Vagina (tissue), 2 donors: ENCODE measurements at places on chromosomes 11 and 22.
A peak's percentile ranks its signal among the peaks of the same experiment; 100 is the strongest.

GRCh38 chr11:131612533-131612932 is 242.1 kb downstream of the NTM start:
- no peaks in the 10 kb centered on the region for H3K27me3 ChIP-seq
- no peaks in the 10 kb centered on the region for H3K4me1 ChIP-seq
- no peak overlapping the region for H3K4me3 ChIP-seq
- no peak for DNase-seq
- H3K27ac ChIP-seq: no peak overlapping the region

- H3K27me3 ChIP-seq: no peaks in the 10 kb centered on the region
- no peak for DNase-seq
- H3K27ac ChIP-seq: no peak overlapping the region
- no peaks in the 10 kb centered on the region for H3K36me3 ChIP-seq
Measured at GRCh38 chr11:92180664-92181251, 43.9 kb upstream of the FAT3 start.

DNA sequence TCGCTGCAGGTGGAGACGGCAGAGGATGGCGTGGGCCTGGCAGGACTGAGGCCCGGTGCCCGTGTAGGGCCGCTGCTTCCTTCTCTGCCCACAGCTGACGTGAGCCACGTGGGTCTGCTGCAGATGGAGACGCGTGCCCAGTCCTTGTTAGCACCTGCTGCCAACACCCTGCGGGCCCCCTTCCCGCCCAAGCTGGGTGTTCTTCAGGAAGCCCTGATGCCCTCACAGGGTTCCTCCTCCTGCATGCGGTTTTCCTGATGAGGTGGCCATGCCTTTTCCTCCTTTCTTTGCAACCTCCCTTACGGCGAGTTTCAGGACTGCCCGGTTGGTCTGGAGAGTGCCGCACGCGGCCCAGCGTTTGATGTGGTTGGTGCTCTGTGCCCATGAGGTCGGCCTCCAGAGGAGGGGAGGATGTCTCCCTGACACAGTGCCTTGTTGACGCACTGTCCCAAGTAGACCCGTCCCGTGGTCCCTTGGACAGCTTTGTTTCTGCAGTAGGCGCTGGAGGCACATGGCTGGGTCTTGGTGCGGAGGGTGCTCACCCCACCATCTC is 44.7 kb downstream of the AP2A2 start:
- H3K4me3 ChIP-seq: no peak overlapping the region
- no peak for DNase-seq
- H3K4me1 ChIP-seq: peaks cover 20% of the 10 kb centered on the region
- no peaks in the 10 kb centered on the region for H3K36me3 ChIP-seq
- no peak overlapping the region for H3K27ac ChIP-seq
- H3K27me3 ChIP-seq: no peaks in the 10 kb centered on the region

GRCh38 chr11:26730414-26731083 is 8.7 kb upstream of the SLC5A12 start:
- H3K4me1 ChIP-seq: no peaks in the 10 kb centered on the region
- no peak overlapping the region for H3K4me3 ChIP-seq
- no peak overlapping the region for H3K27ac ChIP-seq
- no peaks in the 10 kb centered on the region for H3K27me3 ChIP-seq
- no peak for DNase-seq

GRCh38 chr11:112223121-112223520 is 3.1 kb upstream of the PTS start:
- H3K27me3 ChIP-seq: no peaks in the 10 kb centered on the region
- DNase-seq: no peak
- H3K27ac ChIP-seq: no peak overlapping the region
- peaks cover 30% of the 10 kb centered on the region for H3K4me1 ChIP-seq

DNA sequence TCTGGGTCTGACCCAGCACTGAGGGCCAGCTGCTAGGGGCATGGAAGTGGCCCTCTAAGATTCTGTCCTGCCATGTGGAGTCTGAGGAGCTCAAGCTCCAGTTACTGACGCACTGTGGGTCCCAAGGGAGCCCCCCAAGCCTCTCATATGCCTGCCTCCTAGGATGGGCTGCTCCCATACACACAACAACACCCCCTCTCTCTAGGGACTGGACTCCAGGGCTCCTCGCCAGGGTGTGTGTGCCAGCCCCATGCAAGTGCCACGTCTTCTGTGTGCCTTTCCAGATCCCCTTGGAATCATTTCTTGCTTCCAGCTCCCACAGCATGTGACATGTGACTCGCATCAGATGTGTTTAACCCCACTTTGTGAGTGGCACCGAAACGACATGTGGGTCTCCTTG is 234.5 kb downstream of the CEP164 start:
- H3K36me3 ChIP-seq: no peaks in the 10 kb centered on the region
- H3K4me3 ChIP-seq: no peak overlapping the region
- no peaks in the 10 kb centered on the region for H3K4me1 ChIP-seq
- H3K27ac ChIP-seq: no peak overlapping the region

- no peaks in the 10 kb centered on the region for H3K36me3 ChIP-seq
- peak overlapping the region; percentile 85 for H3K27ac ChIP-seq
- no peaks in the 10 kb centered on the region for H3K27me3 ChIP-seq
- peak; percentile 96 for DNase-seq
- peak overlapping the region; percentile 58 for H3K4me3 ChIP-seq
Measured at GRCh38 chr11:66317723-66318599, 1.1 kb upstream of the CD248 start.

GRCh38 chr11:85961930-85962363 is 106.8 kb downstream of the CCDC83 start:
- no peak for DNase-seq
- no peaks in the 10 kb centered on the region for H3K27me3 ChIP-seq
- no peak overlapping the region for H3K4me3 ChIP-seq
- H3K4me1 ChIP-seq: peaks cover 16% of the 10 kb centered on the region
- no peaks in the 10 kb centered on the region for H3K36me3 ChIP-seq

DNA sequence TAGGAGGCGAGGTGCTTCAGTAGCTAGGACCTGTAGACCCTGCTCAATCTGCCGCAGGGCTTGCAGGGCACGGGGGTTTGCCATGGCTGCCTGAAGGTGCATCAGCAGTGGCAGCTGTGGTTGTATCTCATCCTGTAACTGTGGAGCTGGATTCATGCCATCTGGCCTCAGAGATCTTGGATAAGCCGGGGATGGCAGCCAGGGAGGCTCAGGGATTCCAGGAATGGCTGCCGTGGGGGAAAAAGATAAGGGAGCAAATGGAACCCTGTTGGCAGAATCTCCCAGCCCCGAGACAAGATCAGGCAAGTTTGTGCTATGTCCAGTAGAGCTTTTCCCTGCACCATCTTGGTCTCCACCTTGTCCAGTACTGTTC is 1.8 kb downstream of the UBQLN3 start:
- H3K4me3 ChIP-seq: no peak overlapping the region
- no peaks in the 10 kb centered on the region for H3K4me1 ChIP-seq
- H3K27me3 ChIP-seq: no peaks in the 10 kb centered on the region

DNA sequence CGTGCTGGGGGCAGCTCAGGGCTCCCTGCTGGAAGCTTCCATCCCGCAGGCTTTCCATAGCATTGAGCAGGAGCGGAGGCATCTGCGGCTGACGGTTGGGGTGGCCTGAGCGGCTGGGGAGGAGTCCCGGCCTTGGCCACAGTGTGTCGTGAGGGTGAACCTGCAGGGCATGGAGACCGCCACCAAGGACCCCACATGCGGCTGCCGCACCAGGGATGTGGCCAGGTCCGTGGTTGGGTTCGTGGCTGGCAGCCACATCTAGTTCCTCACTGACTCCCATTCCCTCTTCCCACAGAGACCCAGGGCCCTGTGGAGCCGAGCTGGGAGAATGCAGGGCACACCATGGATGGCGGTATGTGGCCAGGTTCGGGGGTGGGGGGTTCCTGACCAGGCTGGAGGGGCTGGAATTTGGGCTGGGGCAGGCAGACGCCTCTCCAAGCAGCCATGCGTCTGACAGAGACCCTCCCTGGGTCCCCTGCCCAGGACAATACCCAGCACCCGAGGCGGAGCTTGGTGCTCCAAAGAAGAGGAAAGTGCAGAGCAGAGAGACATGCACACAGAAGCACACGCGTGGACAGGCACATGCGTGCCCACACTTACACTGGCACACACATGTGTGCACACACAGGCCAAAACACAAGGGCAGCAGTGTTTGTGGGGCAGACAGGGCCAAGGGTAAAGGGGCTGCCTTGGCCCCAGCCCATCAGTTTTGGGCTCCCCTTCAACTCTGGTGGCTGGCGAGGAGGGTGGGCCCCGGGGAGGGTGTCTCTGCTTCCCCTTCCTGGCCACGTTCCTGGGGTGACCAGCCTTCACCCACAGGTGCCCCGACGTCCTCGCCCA is 2.7 kb downstream of the MUC5B start:
- DNase-seq: no peak
- H3K27ac ChIP-seq: no peak overlapping the region
- H3K27me3 ChIP-seq: no peaks in the 10 kb centered on the region
- no peak overlapping the region for H3K4me3 ChIP-seq

GRCh38 chr22:44075670-44076069 is 51.6 kb downstream of the PARVB start:
- no peak overlapping the region for H3K4me3 ChIP-seq
- no peaks in the 10 kb centered on the region for H3K36me3 ChIP-seq
- no peaks in the 10 kb centered on the region for H3K27me3 ChIP-seq
- DNase-seq: no peak
- peaks cover 4% of the 10 kb centered on the region for H3K4me1 ChIP-seq
- H3K27ac ChIP-seq: no peak overlapping the region

DNA sequence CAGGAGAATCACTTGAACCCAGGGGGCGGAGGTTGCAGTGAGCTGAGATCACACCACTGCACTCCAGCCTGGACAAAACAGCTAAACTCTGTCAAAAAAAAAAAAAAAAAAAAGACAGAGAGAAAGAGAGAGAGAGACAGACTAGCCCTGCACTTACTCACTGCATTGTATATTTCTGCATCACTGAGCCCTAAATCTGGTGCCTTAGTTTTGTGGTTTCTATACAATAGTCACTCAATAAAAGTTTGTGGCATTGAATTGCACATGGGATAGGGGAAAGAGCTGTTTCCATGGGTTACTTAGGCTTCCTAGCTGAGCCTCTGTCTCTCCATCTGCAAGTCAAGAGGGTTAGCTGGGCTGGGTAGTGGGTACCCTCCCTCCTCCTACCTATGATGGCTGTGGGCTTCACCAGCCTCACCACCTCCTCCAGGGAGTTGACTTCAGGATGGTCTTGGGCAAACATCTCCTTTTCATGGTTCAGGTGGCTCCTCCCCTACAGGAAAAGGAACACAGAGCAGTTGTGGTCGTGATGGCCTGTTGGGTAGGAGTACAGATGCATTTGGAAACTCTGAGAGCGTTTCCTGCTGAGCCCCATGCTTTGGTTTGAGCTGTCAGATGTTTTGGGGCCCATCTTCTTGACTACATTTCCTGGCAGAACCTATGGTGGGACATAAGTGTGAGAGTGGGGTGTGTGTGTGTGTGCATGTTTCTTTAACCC is 73.2 kb downstream of the CCDC81 start:
- DNase-seq: no peak
- no peaks in the 10 kb centered on the region for H3K27me3 ChIP-seq
- H3K4me1 ChIP-seq: no peaks in the 10 kb centered on the region
- H3K27ac ChIP-seq: no peak overlapping the region
- no peak overlapping the region for H3K4me3 ChIP-seq

GRCh38 chr11:36126678-36127077 is 162.5 kb downstream of the COMMD9 start:
- no peak for DNase-seq
- H3K4me1 ChIP-seq: peaks cover 10% of the 10 kb centered on the region
- H3K27me3 ChIP-seq: no peaks in the 10 kb centered on the region
- no peak overlapping the region for H3K27ac ChIP-seq
- no peak overlapping the region for H3K4me3 ChIP-seq

DNA sequence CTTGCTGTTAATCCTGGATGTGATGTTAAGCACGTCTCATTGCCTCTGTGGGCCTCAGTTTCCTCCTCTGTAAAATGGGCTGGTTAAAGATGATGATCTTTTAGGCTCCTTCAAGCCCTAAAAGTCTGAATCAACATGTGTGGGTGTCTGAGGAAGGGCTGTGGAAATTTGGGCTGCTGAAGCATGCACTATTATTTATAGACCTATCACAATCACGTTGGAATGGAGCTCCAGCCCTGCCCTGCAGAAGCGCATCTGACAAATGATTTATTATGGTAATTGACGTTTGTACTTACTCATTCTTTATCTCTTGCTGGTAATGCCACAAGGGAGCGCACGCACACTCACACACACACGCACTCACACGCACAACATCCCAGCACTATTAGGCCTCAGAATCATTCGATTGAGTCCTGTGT is 20.4 kb downstream of the P2RX3 start:
- no peaks in the 10 kb centered on the region for H3K36me3 ChIP-seq
- H3K27me3 ChIP-seq: no peaks in the 10 kb centered on the region
- H3K4me3 ChIP-seq: no peak overlapping the region
- no peak overlapping the region for H3K27ac ChIP-seq

- no peaks in the 10 kb centered on the region for H3K27me3 ChIP-seq
- H3K36me3 ChIP-seq: no peaks in the 10 kb centered on the region
- no peaks in the 10 kb centered on the region for H3K4me1 ChIP-seq
- no peak overlapping the region for H3K4me3 ChIP-seq
- no peak for DNase-seq
Measured at GRCh38 chr11:125976156-125976555, 30.3 kb downstream of the VSIG10L2 start.

GRCh38 chr11:132402071-132402684 is 1031.8 kb downstream of the NTM start:
- H3K4me1 ChIP-seq: no peaks in the 10 kb centered on the region
- H3K27ac ChIP-seq: no peak overlapping the region
- DNase-seq: no peak
- no peak overlapping the region for H3K4me3 ChIP-seq
- H3K36me3 ChIP-seq: no peaks in the 10 kb centered on the region

GRCh38 chr11:11036848-11037732 is 179.2 kb upstream of the ZBED5 start:
- no peak overlapping the region for H3K27ac ChIP-seq
- H3K36me3 ChIP-seq: no peaks in the 10 kb centered on the region
- DNase-seq: no peak
- no peaks in the 10 kb centered on the region for H3K27me3 ChIP-seq
- peaks cover 27% of the 10 kb centered on the region for H3K4me1 ChIP-seq

- no peaks in the 10 kb centered on the region for H3K4me1 ChIP-seq
- peak; percentile 76 for DNase-seq
- no peak overlapping the region for H3K27ac ChIP-seq
- no peak overlapping the region for H3K4me3 ChIP-seq
- H3K27me3 ChIP-seq: no peaks in the 10 kb centered on the region
Measured at GRCh38 chr22:22884010-22884887, 3.4 kb upstream of the IGLL5 start.

DNA sequence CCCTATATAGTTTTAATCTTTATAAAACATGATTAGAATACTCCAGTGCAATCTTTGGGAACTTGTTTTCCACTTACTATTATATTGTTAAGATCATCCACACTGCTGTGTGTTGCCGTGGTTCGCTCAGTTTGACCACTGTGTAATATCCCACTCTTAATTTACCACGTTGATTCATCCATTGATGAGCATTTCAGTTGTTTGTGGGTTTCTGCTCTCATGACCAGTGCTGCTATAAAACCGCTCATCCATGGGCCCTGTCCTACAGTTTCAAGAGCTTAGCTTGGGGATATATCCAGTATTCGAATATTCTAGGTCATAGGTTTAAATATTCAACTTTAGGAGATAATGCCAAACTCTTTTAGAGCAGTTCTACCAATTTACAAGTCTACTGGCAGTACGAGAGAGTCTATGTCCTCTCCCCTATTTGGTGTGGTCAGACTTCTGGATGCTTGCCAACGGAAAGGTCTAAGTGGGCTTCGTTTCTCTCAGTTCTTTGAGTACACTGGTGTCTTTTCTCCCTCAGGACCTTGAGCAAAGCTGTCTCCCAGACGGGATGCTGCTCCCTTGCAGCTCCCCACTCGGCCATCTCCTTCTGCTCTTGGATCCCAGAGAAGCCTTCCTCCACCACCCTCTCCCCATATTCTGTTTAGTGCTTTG is 94.9 kb upstream of the ALX4 start:
- no peaks in the 10 kb centered on the region for H3K27me3 ChIP-seq
- no peak for DNase-seq
- no peaks in the 10 kb centered on the region for H3K4me1 ChIP-seq
- no peaks in the 10 kb centered on the region for H3K36me3 ChIP-seq
